WTC11 (cell line): ENCODE measurements at places on chromosomes 12 and 14. TPM values are rescaled to one million over a fixed set of nuclear protein-coding genes. Genes with fewer than 3 reads are reported as not detected.

Gene NANOG
- 330 to 387 TPM (median 352 TPM) in 3 replicates for total RNA-seq

GRCh38 chr12:93689076-93689834 is 12.1 kb downstream of the CRADD start:
- no peak for DNase-seq

DNA sequence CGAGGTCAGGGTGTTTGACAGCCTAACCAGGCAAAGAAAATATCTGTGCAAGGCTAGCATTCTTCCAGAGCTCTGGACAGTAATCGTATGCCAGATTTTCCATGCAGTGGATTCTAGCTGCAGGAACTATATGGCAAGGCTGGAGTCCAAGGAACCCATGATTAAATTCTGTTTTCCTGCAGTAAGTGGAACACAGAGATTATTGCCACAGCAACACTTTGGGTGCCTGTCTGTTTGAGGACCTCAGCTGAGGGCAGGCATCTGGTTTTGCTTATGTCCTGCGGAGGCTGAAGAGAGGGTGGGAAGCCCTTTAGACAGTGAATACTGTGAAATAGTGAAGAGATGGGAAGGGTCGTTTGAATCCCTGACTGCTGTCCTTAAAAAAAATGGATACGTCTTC is 104.4 kb downstream of the DAD1 start:
- DNase-seq, result no peak

GRCh38 chr12:46779063-46779462 is 46.7 kb downstream of the SLC38A4 start:
- DNase-seq, result no peak

DNA sequence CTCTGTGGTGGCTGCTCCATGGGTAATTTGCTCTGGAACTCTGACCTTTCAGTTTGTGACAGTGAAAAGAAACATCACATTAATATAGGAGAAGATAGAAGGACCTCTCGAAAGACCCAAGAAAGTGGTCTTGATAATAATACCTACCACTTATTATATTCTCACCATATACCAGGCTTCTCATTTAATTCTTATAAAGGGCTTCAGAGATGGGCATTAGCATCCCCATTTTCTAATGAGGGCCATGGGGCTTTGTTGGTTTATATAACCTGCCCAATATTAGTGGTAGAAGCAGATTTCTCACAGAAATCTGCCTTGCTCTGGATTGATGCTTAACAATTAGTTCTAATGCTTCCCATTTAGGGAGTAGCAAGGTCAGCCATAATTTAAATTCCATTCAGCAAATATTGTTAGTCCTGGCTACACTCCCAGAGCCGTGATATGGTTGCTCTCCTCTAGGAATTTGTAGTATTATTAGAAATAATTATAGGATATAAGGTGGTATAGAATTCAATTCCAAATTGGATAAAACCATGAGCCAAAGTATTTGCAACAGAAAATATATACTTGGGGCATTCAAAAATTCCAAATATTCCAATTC is 7.4 kb upstream of the AMIGO2 start:
- no peak for DNase-seq

DNA sequence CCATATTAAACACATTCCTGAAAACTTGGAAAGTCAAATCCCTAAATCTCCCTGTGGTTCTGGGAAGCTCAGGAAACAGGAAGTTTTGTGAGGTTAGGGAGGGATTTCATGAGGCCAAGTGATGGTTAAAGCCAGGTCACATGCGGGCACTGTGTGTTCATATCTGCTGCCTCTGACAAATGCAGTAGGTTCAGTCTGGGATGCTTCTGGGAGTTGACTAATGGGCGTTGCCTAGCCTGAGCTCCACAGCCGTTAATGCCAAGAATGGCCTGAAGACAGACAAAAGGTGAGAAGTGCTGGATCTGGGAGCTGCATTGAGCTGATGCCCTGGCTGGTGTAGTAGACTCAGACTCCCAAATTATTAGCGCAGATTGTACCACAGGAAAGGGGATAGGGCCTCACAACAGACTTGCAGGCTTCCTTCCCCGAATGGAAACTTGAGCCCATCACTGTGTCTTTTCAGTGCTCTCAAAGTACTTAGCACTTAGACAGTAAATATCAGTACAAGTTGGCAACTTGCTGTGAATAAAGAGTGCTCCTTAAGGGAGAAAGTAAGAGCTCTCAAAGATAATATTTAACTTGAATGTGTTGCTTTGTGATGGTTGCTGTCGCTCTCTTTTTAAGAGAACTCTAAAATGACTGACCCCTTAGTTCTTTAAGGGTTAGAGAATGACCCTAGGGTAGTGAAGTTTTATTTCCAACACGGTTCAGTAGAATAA is 17.3 kb downstream of the GSG1 start:
- DNase-seq, result no peak

Gene DCP1B
- total RNA-seq, result 19.4 to 25.1 TPM (median 23.3 TPM) in 3 replicates

- no peak for DNase-seq
These were observed 7.9 kb downstream of the NTF3 start for GRCh38 chr12:5439788-5440300.

DNA sequence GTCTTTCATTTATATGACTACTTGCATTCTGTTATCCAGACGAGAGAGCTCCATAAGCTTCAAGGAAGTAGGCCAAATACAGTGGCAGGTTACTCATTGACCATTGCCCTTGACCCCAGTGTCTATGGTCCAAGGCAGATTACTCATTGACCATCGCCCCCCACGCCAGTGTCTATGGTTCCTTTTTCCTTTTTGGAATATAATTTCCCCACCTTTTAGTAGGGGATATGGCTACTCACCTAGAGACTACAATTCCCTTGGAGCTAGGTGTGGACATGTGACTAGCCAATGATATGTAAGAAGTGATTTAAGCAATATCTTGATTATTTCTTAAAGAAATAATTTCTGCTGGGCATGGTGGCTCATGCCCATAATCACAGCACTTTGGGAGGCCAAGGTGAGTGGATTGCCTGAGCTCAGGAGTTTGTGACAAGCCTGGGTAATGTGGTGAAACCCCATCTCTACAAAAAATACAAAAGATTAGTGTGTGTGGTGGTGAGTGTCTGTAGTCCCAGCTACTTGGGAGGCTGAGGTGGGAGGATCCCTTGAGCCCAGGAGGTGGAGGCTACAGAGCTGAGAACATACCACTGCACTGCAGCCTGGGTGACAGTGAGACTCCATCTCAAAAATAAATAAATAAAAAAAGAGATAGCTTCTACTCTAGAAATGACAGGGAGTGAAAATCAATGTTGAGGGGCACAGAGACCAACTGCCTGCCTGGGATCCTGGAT is 32.6 kb downstream of the SIX4 start:
- no peak for DNase-seq

Gene BDKRB1
- total RNA-seq, result 0.11 to 0.27 TPM in 2 of 3 replicates, not detected in the other

DNA sequence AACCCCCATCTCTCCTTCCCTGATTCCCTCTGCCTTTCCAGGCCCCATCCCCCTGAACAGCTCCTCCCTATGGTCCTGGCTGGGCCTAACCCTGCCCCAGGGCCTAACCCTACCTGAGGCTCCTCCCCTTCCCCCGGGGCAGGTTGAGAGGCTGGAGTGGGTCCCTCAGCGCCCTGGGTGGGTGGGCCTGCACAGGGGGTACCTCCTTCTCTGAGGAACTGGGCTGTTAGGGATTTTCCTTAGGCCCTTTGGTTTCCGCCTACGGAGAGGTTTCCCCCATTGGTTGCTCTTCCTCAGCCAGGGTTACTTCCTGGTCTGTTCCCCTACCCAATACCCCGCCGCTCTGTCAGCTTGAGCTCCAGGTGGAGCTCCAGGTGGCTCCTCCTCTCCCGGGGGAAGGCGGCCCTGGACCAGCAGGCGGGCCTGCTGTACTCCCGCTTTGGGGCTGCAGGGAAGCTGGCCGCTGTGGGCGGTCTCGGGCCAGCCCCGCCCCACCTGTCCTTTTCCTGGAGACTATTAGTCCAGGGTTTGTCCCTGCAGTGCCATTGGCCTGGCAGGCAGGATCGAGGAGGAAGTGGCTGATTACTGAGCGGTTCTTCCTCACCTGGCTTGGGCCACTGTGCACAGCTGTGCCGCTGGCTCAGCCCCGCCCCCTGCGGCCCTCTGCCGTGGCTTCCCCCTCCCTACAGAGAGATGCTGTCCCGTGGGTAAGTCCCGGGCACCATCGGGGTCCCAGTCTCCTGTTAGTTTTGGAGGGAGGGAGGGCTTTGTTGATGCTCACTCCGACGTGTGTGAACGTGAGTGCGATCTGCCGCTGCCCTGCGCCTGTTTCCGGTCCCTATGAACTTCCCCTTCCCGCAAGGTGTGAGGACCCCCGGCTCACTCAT is 2.5 kb downstream of the C12orf57 start:
- DNase-seq, result peak; percentile 95

GRCh38 chr14:71137536-71138447 is 230.5 kb downstream of the PCNX1 start:
- no peak for DNase-seq

Gene CLEC1A
- total RNA-seq, result not detected in 3 replicates

DNA sequence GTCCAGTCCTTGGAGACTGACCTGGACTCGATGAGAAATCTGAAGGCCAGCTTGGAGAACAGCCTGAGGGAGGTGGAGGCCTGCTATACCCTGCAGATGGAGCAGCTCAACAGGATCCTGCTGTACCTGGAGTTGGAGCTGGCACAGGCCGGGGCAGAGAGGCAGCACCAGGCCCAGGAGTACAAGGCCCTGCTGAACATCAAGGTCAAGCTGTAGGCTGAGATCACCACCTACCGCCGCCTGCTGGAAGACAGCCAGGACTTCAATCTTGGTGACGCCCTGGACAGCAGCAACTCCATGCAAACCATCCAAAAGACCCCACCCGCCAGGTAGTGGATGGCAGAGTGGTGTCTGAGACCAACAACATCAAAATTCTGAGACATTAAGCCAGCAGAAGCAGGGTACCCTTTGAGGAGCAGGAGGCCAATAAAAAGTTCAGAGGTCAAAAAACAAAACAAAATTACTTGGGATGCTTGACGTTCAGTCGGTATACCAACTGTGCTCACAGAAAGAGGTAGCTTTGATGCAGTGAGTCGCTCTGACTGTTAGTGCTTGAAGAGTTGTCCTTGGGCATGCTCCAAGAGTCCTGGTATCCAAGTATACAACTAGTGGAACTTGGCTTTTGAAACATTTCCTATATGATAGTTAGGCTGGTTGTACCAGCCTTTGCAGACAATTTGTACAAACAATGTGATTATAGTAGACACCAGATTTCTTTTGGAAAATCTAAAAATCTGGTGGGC is 4.8 kb downstream of the MED6 start:
- DNase-seq, result peak; percentile 27

Gene PLEKHD1
- 0.85 to 1.0 TPM (median 0.87 TPM) in 3 replicates for total RNA-seq

GRCh38 chr12:99386907-99387306 is 260.6 kb upstream of the GARIN6 start:
- no peak for DNase-seq

Gene RAD51AP1
- 39.4 to 45.2 TPM (median 41.9 TPM) in 3 replicates for total RNA-seq

DNA sequence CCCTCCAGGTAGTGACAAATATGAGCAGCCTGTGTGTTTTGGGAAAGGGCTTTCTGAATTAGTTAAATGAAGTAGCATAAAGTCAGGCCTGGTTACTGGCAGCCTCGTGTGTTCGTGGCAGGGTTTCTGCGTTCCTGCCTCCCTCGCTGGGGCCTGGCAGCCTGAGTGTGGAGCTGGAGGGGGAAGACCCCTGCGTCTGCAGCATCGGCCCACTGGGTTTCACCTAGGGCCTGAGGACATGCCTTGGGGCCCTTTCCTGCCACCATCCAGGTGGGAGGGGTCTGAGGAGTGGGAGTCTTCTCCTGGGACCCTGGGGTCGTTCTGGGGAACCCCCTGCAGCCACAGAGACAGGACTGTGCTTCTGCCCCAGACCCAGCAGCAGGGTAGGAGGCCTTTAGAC is 20.4 kb upstream of the AMN start:
- DNase-seq, result no peak

Gene VRTN
- 106 to 130 TPM (median 128 TPM) in 3 replicates for total RNA-seq

DNA sequence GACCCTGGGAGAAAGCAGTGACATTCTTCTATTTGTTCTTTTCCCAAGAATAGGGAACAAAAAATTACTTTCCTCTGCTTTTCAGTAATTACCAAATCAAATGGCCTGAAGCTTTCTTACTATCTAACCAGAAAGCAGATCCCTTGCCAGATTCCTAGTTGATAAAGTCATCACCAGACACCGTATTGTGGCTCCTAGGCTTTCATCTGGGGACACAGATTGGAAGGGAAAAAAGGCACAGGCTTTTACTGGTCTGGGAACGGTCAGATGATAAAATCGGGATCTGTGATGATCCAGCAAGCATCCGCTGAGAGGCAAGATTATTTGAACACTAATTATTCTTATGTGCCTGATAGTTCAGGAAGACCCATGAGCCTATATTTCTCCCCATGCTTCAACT is 79.1 kb upstream of the BCL2L14 start:
- no peak for DNase-seq

Gene AICDA
- 0.13 TPM in 1 of 3 replicates, not detected in the others for total RNA-seq

Gene OTOGL
- 0.39 to 0.62 TPM (median 0.55 TPM) in 3 replicates for total RNA-seq

Gene COX8C
- not detected in 3 replicates for total RNA-seq

DNA sequence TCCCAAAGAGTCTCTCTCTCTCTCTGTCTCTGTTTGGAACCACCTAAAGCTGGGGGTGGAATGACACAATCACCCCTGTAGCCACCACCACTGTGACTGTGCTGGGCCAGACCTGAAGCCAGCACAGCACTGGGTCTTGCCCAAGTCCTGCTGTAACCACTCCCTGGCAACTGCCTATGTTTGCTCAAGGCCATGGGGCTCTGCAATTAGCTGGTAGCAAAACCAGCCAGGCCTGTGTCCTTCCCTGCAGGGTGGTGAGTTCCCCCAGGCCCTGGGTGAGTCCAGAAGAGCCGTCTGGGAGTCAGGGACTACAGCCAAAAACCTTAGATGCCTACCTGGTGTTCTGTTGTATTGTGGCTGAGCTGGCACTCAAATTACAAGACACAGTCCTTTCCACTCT is 50.8 kb downstream of the DGLUCY start:
- DNase-seq, result no peak

Gene CFAP73
- 0.30 to 0.94 TPM (median 0.37 TPM) in 3 replicates for total RNA-seq

Gene METTL25
- total RNA-seq, result 6.3 to 8.0 TPM (median 7.2 TPM) in 3 replicates

GRCh38 chr14:90857866-90858265 is 41.6 kb upstream of the TTC7B start:
- no peak for DNase-seq

GRCh38 chr12:42589465-42590329 is at the start of gene PRICKLE1:
TSS of gene PRICKLE1 (minus strand) at chr12:42589746. CDS start at chr12:42472516, 117,230 bp downstream.
- peak; percentile 50 for DNase-seq

GRCh38 chr12:59403259-59403932 is 192.4 kb upstream of the SLC16A7 start:
- peak; percentile 25 for DNase-seq

Gene FSCB
- not detected in 3 replicates for total RNA-seq

Gene HSPA2
- total RNA-seq, result 30.2 to 43.9 TPM (median 40.7 TPM) in 3 replicates

Gene ZDHHC17
- 30.7 to 36.9 TPM (median 30.7 TPM) in 3 replicates for total RNA-seq

Gene ACOT4
- 1.3 to 1.6 TPM (median 1.5 TPM) in 3 replicates for total RNA-seq

Gene TAS2R46
- 0.44 to 0.85 TPM (median 0.69 TPM) in 3 replicates for total RNA-seq

Gene RFLNA
- total RNA-seq, result 6.3 to 11.3 TPM (median 10.2 TPM) in 3 replicates

Gene TTC6
- 0.09 to 0.11 TPM in 2 of 3 replicates, not detected in the other for total RNA-seq

- DNase-seq, result no peak
These were observed 10.8 kb downstream of the JDP2 start for GRCh38 chr14:75438486-75439080.
